GM04503 (cell line): ENCODE measurements at places on chromosomes 3 and 15.

DNA sequence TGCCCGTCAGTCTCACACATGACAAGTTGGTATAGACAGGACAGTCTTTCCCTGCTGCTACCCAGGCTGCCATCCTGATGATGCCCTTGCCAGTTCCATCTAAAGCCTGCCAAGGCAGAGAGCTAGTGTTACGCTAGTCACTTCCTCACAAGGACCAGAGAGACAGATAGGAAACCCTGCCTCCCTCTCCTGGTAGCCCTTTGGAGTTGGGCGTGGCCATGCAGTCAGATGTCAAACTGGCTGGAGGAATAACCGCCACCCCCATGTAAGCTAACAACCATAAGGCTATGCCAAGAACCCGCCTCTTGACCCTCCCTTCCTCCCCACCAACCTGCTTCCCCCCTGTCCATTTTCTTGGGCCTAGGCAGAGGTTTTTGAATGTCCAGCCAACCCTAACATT lies 2.8 kb downstream of the TMEM115 start:
- DNase-seq, result no peak

DNA sequence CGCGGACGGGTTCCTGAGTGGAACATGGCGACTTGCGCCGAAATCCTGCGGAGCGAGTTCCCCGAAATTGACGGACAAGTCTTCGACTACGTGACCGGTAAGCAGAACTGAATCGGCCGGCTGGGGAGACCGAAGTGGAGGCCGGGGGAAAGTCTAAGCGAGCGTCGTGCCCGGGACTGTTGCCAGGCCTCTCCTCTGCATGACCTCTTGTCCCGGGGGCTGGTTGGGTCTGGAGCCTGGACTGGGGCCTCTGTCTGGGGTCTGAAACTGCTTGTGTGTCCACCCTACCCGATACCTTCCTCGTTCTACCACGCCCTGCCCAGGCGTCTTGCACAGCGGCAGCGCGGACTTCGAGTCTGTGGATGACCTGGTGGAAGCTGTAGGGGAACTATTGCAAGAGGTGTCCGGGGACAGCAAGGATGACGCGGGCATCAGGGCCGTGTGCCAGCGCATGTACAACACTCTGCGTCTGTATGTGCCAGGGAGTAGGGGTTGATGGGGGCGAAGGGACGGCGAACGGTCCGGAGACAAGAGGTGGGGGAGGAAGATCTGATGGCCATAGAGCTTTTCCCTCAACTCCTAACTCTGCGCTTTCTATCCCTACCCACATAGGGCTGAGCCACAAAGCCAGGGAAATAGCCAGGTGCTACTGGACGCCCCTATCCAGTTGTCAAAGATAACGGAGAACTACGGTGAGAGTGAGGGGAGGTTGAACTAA lies at the start of gene ABCF3:
Gene ABCF3 (plus strand): TSS at position 16 of the 718 bp plus-strand sequence. CDS start 9 bp downstream, at position 25.
- no peak for DNase-seq

- no peak for DNase-seq
These were observed 609.9 kb upstream of the AGTR1 start for GRCh38 chr3:148087601-148088371.

- no peak for DNase-seq
These were observed 15.6 kb downstream of the FAH start for GRCh38 chr15:80168421-80168820.

DNA sequence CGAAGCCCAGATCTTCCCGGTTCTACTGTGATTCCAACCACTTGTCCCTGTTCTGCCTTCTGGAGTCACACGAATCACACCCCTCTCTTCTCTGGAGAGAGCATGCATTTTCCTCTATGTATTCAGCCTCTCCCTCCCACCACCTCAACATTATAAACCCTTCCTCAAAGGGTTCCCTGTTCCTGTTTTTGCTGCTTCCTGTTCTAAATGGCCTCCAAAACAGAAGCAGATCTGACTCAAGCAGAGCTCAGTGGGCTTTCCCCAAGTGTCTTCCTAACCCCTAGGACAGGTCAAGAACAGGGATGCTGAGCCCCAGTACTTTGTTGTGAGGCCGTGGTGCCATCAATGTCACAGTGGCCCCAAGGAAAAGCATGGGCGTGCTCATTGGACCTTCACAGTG lies 75.7 kb upstream of the ARNT2 start:
- DNase-seq, result no peak

DNA sequence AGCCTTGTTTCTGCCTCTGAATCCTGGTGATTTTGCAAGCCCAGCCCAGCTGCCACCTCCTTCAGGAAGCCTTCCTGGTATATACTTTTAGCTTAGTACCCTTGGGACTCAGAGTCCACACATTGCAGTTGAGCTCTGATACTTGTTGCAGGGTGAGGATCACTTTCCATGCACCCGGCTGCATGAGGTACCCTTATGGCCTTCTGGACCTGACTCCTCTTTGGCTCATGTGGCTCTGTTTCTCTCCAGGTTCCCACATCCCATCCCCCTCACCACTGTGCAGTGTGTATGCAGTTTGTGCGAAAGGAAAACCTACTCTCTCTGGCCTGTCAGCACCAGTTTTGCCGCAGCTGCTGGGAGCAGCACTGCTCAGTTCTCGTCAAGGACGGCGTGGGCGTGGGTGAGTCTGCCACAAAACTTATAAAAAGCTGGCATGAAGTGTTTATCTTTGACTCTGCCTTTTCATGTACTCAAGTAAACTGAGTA lies 23.1 kb upstream of the P4HTM start:
- no peak for DNase-seq
